ENCODE measurements at places on chromosomes 4 and X.

GRCh38 chr4:53055274-53055673 is 193.2 kb downstream of the RASL11B start:
- DNase-seq = peak; percentile 26

- DNase-seq = no peak
Observed at GRCh38 chr4:152068866-152069265, 308.1 kb upstream of the GATB start.

DNA sequence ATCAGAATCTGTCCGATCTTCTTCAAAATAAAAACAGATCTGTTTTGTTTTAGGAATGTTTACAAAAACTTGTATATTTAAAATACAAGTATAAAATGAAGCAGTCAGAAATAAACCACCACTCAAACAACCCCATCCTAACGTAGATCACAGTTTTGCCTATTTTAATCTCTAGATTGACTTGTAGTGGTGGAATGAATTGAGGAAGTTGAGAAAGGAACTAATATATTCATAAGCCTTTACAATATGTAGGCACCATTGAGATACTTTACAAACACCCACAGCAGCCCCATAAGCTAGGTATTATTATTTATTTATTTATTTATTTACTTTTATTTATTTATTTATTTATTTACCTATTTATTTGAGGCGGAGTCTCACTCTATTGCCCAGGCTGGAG is 52.3 kb upstream of the KLF3 start:
- no peak for DNase-seq

DNA sequence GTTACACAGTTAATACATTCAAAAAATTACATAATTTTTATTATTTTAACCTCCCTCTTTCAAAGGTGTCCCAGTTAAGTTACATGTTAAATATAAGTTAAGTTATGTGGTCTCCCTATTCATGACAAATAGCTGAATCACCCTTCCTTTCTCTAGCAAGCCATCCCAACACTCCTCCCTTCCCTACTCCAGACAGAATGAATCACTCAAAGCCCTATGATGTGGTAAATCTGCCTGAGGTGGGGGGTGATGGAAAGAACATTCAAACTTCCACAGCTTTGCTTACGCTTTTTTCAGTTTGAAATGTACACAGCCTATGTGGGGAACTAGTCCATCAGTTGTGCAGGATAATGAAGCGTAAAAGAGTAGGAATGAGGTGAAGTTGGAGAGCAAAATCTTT is 90.2 kb downstream of the CXCL13 start:
- DNase-seq = peak; percentile 95

GRCh38 chr4:109465069-109465468 is 31.5 kb downstream of the SEC24B start:
- peak; percentile 17 for DNase-seq

GRCh38 chr4:75514949-75515612 is 808 bp downstream of the THAP6 start:
- DNase-seq = peak; percentile 1

All from epithelial cell of esophagus (primary cell).